ENCODE measurements at places on chromosomes 7 and 10. TPM values are rescaled to one million over a fixed set of nuclear protein-coding genes. Genes with fewer than 3 reads are reported as not detected.

Gene LEP
- total RNA-seq: not detected

Gene CTTNBP2
- total RNA-seq: 0.48 TPM

Gene GPR15LG
- total RNA-seq: not detected

Gene FXYD4
- not detected for total RNA-seq

Gene DYNC1I1
- total RNA-seq: 2.5 TPM

Gene HIPK2
- total RNA-seq: 7.5 TPM

Gene TFEC
- not detected for total RNA-seq

Gene MBL2
- total RNA-seq: not detected

- DNase-seq: no peak
Observed at GRCh38 chr10:21891439-21891838, 112.1 kb downstream of the DNAJC1 start.

DNA sequence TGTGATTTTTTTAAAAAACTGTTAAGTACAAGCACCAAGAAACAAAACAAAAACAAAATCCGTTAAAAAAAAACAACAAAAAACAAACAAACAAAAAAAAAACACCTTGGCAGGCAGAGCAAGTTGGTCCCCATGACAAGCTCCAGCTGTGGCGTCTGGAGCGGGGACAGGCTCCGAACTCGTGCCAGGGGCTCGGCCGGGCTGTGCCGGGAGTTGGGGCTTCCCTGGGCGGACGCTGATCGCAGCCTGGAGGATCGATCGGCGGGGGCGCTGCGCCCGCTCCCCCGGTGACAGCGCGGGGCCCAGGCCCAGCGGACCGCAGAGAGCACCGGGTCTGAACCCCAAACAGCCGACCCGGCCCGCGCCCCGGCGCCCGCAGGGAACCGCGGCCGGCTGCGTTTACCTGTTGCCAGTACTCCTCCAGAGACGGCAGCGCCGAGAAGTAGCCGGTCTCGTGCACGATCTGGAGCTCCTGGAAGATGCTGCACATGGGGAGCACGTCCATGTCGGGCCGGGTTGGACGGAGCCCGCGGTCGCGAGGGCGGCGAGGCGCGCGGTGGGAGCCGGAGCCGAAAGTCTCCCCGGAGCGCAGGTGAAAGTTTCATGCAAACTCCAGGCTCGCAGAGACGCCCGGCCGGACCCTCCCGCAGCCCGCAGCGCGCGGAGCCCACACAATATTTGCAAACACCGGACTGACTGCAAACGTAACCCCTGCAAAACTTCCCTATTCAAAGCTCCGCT, at the start of gene KLF6:
TSS of gene KLF6 (minus strand) at position 700 of the 741 bp plus-strand sequence. CDS start at position 505, 195 bp downstream.
- no peak for DNase-seq

- DNase-seq: peak; percentile 73
Observed at GRCh38 chr10:88707429-88708155, 1.5 kb downstream of the LIPK start.

- DNase-seq: peak; percentile 89
Observed at GRCh38 chr7:32164341-32164996, 94.3 kb upstream of the PDE1C start.

GRCh38 chr7:21947056-21947455, 1.4 kb upstream of the CDCA7L start:
- no peak for DNase-seq

DNA sequence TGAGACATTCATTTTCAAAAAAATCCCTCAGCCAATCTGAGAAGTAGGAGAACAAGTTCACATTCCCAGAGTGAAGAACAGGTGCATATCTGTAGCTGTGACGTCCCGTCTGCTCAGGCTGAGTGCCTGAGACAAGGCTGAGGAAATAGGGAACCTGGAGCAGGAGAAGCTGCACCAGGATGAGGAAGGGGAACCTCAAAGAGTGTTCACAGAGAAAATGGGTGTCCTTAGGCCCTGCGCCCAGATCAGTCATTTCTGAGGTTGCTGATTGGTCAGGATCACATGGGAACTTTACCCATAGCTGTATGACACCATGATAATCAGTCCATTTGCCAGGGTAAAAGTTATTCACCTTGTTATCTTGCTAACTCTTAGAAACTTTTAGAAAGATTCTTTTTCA, 34.2 kb upstream of the TARP start:
- no peak for DNase-seq

- DNase-seq: no peak
Observed at GRCh38 chr10:49781247-49781646, 19.1 kb upstream of the OGDHL start.

GRCh38 chr10:86876748-86877147, 80.7 kb downstream of the MMRN2 start:
- no peak for DNase-seq

DNA sequence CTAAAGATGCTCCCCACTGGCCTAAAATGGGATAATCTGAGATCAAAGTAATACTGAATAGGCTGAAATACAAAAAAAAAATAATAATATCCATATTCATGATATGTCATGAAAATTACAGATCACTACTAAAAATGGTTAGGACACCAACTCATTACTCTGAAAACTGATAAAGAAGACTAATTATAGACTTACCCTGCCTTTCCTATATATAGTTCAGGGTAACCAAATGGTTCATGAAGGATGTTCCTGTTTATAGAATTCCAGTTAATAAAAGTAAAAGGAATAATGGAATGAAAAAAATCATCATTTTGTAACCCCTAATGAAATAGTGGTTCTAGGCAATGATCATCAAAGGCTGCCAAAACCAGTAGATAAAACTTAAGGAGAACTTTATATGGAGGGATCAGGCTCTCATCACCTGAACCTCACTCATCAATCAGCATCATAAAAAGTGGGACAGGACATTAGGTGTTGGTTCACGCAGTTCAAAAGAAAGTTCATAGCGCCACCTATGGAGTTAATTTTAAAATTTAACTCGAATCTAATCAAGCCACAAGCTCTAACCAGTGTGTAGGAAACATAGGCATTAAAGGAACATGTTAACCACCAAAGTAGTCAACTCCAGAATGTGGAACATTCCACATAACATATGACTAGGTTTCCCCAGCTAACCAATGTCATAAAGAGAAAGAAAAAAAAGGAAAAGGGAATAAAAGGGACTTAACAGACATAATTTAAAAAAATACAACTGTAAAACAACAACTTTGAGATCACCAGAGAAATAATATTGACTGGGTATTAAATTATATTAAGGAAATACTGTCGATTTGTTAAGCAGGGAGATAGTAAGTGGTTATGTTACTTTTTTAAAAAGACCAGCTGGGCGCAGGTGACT, 35.7 kb downstream of the P4HA1 start:
- peak; percentile 6 for DNase-seq

DNA sequence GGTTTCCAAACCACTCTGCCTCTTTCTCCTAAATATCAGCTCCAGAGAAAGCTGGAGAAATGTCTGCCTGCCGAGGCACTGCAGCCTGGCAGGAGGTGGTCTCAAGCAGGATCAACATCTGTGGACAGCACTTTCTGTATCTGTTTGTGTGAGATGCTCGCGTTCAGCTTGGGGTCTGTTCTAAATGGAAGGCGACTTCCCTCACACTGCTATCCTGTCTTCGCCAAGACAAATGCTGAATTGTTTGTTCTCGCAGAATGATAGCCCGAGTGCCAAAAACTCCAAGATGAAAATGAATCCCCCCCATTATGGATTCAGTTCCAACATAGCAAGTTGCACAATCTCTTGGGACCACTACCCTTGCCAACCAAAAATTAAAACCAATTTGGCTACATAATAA, 72.2 kb upstream of the PALS2 start:
- no peak for DNase-seq

DNA sequence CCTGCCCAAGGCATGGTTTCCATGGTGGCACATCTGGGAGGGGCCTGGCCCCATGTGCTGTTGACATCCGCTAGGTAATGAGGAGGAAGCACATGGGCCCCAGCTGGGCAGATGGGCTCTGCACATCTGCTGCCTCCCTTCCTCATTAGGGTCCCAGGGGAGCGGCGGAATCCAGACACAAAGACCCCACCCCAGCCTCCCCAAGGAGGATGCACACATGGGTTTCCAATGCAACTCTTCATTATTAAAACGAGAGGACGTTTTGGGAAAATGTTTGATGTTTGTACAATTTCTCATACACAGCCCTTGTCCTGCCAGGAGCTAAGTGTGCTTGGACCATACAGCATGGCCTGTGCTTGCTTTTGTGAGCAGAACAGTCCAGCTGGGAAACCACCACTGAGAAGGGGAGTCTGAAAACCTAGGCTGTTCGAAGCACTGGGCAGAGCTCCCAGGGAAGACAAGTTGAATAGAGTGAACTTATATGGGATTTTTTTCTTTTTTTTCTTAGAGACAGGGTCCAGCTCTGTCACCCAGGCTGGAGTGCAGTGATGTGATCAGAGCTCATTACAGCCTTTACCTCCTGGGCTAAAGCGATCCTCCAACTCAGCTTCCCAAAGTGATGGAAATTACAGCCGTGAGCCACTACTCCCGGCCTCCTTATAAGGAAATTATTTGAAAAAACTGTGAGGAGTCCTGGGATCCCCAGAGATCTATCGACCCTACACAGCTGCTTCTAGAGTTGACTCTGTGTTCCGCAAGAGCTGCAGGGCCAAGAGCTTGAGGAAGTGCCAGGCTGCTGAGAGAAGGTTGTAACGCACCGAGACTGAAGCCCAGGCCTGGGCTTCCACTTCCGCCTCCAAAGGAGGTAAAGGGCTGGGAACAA, 23.4 kb downstream of the FAM107B start:
- DNase-seq: no peak

DNA sequence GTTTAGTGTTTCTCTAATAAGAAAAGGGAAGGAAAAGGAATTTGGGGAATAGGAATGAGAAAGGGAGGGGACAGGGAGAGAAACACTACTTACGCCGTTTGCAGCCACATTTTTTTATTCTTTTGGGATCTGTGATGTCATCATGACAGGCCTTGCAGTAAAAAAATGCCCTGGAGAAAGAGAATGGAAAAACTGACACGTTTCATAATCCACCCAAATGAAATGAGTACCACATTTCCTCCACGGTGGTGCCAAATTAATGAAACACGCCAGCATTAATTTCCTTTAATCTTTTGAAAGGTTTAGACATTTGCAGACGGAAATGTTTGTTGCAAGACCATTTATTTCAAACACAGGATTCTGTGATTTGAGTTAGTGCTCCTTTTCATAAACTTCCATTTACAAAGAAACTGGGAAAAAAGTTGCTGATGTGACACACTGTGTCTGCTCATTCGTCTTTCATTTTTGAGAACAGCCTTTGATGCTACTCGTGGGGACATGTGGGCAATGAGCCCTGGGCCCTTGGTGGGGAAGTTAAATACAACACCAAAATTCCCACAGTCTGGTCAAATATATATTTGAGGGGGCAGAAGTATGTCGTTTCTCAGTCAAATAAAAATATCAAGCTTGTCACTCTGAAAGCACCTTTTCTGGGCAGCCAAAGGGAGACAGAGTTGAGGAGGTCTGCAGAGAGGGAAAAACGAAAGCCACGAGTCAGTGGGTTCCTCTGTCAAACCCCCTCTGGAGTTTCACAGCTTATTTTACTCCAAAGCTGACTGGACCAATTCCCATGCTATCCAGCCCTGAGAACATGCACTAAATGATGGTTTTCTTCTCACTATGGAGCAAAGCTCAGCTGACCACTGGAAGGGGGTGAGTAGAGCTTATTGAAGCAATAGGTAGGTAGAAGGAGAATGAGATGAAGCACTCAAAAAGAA, 625.5 kb downstream of the KCNMA1 start:
- DNase-seq: no peak

DNA sequence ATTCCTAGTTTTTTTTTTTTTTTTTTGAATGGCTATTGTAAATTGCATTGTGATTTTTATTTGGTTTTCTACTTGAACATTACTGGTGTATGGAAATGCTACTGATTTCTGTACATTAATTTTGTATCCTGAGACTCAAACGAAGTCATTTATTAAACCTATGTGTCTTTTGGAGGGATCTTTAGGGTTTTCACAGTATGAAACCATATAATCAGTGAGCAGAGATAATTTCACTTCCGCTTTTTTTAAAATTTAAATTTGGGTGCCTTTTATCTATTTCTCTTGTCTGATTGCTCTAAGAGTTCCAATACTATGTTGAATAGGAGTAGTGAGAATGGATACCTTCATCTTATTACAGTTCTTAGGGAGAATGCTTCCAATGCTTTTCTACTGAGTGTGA, 102.7 kb downstream of the ZWINT start:
- no peak for DNase-seq

- no peak for DNase-seq
Observed at GRCh38 chr7:101547022-101547915, 81.8 kb downstream of the MYL10 start.

DNA sequence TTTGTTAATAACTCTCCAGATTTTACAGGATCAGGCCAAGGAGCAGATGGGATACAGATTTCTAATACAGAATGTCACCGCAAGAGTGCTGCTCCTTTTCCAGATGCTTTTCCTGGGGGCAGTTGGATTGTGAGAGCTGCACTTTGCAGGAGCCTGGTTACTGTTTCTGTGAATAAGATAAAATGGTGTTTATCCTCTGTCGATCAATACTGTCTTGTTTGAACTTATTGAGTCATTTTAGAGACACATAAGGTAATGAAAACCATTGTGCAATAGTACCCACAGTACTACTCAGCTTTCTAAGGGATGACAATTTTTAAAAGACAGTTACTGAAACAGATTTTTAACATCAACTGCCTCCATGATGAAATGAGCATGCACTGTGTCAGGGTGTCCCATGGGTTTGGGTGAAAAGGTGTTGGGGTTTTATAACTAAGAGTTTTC, 2.9 kb downstream of the A1CF start:
- no peak for DNase-seq

- peak; percentile 14 for DNase-seq
Observed at GRCh38 chr10:21427804-21428481, 97.5 kb downstream of the SKIDA1 start.

DNA sequence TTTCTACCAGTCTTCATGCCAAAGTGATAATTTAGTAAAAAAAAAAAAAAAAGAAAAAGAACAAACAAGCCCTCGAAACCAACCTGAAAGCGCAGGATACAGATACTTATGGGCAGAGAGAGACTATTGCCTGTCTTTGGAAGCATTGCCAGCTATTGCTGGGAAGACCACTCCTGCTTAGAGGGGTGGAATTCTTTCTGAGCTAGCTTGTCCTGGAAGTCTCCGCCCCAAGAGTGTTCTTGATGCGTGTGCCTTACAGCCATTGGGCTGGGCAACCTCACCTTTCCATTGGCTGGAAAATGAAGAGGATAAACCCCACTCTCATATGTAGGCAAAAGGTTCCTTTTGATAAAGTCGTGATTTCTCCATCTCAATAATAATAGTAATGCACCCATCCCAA, 19.9 kb upstream of the INSYN2A start:
- DNase-seq: no peak

GRCh38 chr10:111081595-111081994, 4.8 kb downstream of the ADRA2A start:
- no peak for DNase-seq

DNA sequence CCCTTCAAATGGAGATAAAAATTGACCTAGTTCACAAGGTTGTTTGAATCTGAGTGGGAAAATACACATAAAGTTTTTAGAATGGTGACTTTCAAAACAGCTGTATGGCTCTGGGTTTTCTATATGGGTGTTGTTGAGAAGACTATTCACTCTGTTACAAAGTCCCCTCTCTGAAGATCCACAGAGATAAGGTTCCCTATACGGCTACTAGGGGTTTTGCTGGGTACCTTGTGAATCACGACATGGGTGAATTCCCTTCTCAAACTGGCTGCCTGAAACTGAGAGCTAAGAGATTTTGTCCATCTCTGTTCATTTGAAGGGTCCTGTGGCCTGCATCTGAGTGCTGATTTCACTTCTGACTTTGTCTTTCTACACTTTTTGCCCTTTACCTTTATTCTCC, 11.8 kb upstream of the SLC13A1 start:
- no peak for DNase-seq

Data from RPMI7951 (cell line).